ENCODE measurements at places on chromosomes 3 and 15.

DNA sequence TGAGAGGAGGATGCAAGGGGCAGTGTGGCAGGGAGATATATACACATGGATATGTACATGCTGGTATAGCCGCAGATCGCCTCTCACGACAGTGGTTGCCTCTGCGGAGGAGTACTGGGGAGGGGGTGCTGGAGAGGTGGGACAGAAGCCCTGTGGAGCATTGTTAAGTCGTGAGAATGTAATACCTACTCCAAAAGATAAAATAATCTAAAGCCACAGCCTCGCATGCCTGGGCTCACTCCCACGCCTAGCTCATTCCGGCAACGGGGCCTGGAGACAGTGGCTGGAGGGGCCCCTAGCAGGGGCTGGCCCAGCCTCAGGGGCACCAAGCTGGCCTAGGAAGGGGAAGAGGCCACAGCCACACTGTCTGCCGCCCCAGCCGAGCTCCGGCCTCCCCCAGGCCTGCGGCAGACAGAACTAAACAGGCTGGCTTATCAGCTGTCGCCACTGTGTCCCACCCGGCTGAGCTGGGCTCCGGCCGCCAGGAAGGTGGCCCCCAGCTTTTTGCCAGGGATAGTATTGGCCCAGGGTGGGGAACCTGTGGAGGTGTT is 65.1 kb upstream of the LCTL start:
- DNase-seq = no peak

GRCh38 chr3:69817988-69818387 is 78.7 kb downstream of the MITF start:
- no peak for DNase-seq

DNA sequence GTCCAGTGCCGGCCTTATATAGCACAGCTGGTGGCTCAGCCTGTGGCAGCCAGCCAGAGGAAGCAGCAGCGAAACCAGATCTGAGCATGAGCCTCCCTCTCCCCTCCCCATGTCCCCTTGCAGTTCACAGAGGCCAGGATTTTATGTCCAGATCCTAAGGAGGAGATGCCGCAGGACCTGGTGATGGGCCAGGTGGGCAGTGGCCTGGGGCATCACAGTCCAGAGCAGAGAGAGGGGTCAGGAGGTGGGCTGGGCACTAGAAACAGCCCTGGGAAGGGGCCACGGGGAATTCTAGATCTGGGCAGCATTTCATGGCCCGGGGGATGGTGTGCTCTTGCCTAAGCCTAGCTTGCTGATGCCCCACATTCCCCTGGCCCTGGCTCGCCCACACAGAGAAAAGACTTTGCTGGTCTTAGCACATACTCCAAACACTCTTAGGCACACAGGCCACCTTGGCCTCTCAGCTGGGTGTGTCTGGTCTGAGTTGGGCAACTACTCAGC is 259 bp upstream of the CILP start:
- DNase-seq = peak; percentile 53

DNA sequence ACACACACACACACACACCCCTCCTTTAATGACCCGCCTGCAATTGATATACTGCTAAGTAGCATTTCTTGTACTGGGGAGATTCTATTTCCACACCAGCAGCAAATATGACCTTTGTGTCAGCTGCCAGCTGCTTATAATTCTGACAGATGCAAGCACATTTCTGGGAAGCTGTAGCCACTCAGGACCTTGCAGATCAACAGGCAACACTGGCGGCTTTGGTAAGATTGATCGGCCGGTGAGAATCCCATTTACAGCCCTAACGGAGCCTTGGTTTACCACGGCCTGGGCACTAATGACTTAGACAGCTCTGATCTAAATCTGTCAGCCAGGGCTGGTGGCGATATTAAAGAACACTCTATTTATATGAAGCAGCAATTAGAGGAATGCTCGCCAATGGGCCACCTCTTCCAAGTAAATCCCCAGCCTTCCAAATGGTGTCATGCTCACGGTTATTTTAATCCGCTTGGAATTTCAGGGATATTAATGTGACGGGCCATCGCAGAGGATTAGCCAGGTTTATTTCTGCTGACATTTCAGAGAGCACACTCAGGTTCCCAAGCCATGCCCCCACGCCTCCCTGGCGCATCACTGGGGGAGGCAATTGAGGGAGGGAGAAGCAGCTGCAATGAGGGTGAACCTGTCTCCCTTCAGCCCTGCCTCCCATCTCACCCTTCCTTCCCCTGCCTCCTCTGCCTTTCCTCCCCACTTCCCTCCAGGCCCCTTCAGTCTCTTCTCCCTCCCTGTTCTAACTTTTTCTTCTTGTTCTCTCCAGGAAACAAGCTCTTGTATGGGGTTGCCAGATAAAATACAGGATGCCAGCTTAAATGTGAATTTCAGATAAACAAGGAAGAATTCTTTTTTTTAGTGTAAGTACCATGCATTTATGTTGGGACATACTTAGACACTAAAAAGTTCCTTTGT is 287.0 kb downstream of the TLE3 start:
- DNase-seq = no peak

DNA sequence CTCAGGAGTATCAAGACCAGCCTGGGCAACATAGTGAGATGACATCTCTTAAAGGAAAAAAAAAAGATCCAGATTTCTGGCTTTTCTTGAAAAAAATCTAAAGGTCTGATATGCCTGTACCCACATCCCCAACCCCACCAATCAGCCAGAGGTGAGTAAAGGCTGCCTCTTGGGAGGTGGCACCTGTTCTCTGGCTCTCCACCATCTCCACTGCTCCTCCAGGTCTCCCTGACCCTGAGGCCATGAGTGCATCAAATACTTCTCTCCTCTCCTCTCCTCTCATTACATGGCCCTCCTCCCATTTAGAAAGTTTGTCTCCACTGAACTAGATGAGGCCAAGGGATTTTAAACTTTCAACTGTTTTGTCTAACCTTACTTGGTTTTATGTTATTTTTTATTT is 5.2 kb downstream of the SIAH2 start:
- DNase-seq = no peak

GRCh38 chr3:192077795-192078497 is 617.0 kb downstream of the PYDC2 start:
- DNase-seq = no peak

DNA sequence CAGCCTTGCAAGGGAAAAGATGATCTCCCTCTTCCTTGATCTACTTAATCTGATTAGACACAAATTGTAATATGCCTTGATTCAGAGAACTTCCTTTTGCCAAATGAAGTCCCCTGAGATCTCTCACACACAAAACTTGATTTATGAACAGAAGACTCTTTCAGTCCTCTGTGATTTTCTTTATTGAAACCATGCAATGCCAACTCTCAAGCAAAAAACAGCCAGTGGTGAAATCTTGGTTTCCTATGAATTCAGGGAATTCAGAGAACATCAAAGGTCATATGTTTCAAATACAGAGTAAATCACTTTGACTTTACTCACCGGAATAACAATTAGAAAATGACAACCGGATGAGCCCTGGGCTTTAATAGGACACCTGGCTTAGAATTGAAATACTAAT is 211.7 kb downstream of the ABHD5 start:
- DNase-seq = peak; percentile 16

GRCh38 chr3:126501736-126502135 is 15.8 kb downstream of the UROC1 start:
- DNase-seq = no peak

- no peak for DNase-seq
Observed at GRCh38 chr3:32959371-32959770, 7.9 kb downstream of the CCR4 start.

- no peak for DNase-seq
Observed at GRCh38 chr3:38724392-38724736, 74.9 kb upstream of the SCN5A start.

GRCh38 chr3:97793420-97794019 is 28.3 kb upstream of the CRYBG3 start:
- peak; percentile 49 for DNase-seq

- DNase-seq = peak; percentile 22
Observed at GRCh38 chr3:128895843-128896697, 16.6 kb downstream of the ACAD9 start.

DNA sequence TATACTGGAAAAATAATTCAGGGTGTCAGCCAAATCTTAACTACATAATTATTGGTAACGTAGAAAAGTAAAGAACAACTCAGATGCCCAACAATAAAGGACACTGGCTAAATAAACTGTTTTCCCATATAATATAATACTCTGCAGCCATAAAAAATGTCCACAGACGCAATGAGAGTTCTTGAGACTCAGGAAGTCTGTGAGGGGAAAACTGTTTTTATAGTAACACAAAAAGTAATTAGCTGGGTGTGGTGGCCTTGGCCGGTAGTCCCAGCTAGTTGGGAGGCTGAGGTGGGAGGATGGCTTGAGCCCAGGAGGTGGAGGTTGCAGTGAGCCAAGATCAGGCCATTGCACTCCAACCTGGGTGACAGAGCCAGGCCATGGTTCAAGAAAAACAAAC is 5.5 kb upstream of the UBR1 start:
- DNase-seq = no peak

DNA sequence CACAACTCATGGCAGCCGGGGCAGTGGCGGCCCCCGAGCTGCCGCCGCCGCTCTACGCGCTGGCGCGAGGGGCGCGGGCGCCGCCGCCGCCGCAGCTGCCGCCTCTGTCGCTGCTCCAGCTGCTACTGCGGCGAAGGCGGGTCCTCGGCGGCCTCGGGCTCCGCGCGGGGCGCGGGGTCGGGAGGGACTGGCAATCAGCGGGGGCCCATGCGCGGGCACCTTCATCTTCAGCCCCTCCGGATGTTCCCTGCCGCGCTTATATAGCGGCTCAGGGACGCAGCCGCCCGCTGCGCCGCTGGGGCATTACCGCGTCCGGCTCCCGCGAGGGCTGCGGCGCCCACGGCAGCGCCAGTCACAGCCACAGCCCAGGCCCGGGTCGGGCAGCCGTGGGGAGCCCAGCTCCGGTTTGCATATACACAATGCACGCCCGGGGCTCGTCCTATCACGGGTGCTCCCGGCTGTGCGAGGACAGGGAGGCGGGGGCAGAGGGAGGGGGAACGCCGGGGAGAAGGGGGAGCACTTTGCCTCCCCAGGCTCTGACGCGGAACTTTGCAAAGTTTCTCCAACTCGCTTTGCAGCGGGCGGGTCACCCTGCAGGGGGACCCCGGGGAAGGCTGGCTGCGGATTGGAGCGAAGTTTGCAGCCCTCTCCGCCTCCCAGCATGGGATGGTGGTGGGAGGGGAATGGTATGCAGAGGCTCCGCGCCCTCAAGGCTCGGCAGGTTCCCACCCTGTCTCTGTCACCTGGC is at the start of gene VGLL3:
Gene VGLL3 (minus strand): TSS at position 416 of the 748 bp plus-strand sequence. CDS start 406 bp downstream, at position 10.
- peak; percentile 90 for DNase-seq

GRCh38 chr15:96327155-96327741 is 3.3 kb upstream of the NR2F2 start:
- peak; percentile 90 for DNase-seq

- peak; percentile 44 for DNase-seq
Observed at GRCh38 chr15:34056911-34057310, 17.9 kb upstream of the AVEN start.

- DNase-seq = no peak
Observed at GRCh38 chr3:160084998-160085397, 96.4 kb downstream of the IL12A start.

- DNase-seq = peak; percentile 18
Observed at GRCh38 chr15:33808720-33809457, 159.4 kb upstream of the CHRM5 start.

- DNase-seq = no peak
Observed at GRCh38 chr3:197791892-197792647, 1.0 kb downstream of the LRCH3 start.

GRCh38 chr3:6250167-6250566 is 610.7 kb upstream of the GRM7 start:
- DNase-seq = no peak

GRCh38 chr3:176939022-176939817 is 258.1 kb downstream of the TBL1XR1 start:
- peak; percentile 81 for DNase-seq

DNA sequence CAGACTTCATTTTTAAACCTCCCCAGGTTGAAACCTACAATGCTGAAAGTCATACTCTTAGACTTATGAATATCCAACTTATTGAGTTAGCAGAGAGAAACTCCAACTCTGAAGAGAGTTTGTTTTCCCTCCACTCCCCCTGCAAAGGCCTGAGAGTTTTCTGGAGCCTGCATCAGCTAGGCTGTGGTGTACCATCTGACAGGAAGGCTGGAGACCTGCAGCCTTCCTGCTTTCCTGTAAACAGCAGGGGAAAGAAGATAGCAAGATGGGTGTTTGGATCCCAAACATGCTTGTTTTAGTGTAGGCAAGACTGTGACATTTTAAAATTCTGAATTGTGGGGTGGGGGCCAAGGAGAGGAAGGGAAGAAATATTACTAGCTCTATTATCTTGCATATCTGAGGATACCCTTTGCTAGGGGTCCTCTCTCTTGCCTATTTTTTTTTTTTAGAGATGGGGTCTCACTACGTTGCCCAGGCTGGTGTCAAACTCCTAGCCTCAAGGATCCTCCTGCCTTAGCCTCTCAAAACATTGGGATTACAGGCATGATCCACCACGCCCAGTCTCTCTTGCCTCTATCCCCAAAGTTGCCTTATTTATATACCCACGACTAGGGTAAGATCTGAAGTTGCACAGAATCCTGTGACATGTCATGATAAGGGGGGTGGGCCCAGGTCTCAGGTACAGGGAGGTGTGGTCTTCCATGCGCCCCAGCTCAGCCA is 51.0 kb upstream of the USP3 start:
- no peak for DNase-seq

DNA sequence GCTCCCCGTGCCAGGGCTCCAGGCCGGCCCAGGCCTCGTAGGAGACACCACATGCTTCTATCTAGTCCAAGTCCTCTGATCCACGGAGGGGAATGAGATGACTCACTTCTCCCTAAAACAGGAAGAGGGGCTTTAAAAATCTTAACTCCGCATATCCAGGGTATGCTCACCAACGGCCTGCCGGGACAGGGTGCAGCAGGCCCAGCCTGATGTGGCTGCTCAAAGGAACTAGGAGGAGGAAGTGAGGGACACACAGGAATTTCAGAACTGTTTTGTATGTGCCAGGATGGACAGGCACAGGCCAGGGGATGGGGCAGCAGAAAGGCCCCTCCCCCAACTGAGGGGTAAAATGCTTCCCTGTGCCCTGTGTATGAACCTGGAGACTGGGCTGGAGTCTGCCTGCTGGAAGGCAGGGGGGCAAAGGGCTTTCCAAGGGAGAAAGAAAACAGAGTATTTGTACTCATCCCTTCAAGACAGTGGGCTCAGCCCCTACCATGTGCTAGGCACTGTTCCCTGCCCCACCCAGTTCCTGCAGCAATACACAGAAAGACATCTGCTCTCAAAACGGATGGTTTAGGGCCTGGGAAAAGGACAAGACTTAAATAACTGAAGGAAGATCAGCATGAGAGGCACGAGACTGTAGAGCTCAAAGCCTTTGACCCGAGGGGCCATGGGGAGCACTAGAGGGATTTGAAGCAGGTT is 22.1 kb downstream of the CHDH start:
- no peak for DNase-seq

- DNase-seq = no peak
Observed at GRCh38 chr15:74632601-74633000, 17.0 kb downstream of the CLK3 start.

- DNase-seq = peak; percentile 18
Observed at GRCh38 chr3:158845765-158846350, 44.0 kb downstream of the MFSD1 start.

DNA sequence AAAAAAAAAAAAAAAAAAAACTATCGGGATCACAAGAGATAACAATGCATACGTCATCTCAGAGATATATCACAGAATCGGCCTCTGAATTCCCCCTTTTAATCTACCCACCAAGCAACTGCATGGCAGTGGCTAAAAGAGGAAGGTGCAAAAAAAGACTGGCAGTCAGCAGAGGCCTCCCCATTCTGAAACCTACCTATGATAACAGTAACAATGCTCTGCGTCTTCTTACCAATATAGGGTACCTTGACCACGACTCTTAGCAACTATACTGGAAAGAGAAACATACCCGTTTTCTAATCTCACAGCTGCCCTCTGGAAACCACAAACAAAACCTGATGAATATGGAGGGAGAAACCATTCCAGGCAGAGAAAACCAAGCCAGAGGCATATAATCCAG is 106.9 kb downstream of the ULK4 start:
- DNase-seq = no peak

Data from fibroblast of skin of abdomen (primary cell).